ENCODE measurements at places on chromosomes 1 and 21.

DNA sequence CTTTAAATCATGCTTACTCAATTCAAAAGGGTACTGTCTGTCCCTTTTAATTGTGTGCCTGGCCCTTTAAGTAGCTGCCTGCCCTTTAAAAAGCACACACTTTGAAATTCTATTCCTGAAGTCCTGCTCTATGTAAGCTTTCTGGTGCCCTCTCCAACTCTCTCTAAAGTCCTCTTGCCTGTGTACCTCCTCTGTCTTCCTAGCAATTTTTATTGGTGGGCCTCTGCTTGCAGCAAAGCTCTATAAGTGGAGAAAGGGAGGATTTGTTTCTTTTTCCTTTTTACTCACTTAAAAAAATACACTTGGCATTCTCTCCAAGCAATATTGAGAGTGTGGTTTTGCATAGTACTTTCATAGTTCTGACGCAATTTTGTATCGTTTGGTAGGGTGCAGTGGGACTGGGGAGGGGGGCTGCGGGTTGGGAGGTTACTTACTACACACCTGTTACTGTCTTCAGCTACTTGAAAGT lies 135.4 kb downstream of the LMO4 start:
- DNase-seq: no peak

- no peak for DNase-seq
These were observed 8.1 kb downstream of the TFF3 start for GRCh38 chr21:42307106-42307505.

GRCh38 chr1:21865609-21865942 lies 53.5 kb downstream of the LDLRAD2 start:
- DNase-seq: no peak

DNA sequence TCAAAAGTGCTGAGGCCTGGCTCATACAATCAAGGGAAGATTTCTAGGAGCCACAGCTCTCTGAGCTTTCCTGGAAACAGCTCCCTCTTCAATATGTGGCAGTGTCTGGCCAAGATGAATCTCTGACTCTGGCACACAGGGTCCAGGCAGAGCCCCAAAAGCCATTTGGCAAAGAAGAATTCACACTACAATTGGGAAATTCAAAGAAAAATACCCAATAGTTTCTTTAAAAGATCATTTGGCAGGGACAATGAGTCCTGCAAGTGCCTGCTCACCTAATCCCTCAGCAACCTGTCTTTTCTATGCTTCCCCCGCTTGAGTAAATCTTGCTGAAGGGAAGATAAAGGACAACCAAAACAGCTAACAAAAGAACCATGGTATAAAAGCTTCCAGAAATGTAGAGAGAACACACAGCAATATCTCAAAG lies 124.6 kb downstream of the TGFBR3 start:
- DNase-seq: no peak

DNA sequence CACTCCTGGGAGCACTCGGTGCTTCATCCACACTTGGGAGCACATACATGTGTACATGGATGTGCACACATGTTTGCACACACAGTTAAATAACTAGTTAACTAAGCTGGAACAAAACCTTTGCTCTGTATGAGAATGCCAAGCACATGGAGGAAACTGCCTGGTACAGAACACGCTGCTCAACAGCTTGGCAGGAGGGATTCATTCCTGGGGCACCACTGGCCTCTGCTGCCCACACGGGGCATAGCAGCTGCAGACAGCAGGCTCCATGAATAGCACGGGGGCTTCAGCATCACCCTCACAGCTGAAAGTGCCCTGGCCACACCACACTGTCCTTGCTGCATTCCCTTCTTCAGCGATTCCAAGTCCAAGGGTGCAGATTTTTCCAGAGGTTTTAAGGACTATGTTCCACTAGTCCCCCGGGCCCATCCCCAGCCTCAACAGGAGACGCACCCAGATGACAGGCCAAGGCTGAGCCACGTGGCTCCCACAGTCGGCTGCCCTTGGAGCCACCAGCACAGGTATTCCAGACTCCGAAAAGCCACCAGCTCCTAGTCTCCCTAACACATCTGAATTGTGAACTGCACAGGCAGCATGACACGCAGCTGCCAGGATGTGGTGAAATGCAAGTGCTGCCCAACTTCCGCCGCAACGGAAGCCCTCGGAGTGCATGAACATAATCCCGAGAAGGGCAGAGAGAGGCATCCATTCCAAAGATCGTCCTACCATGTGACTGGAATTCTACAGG lies 16.9 kb downstream of the NPHP4 start:
- peak; percentile 60 for DNase-seq

DNA sequence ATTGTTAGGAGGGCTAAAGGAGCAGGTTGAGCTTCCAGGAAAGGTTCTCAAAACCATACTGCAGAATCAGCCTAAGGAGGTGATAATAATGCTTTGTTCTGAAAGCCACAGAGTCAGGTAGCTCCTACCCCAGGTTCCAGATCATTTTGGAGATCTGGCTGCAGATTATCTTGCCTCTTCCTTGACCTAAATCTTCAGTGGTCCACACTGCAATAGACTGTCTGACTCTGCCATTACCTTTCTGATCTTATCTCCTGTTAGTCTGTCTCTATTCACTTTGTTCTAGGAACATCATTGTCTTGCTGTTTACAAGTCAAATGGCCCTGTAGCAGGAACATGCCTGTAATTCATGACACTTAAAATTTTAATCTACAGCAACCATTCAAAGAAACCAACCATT lies 73.0 kb downstream of the HS2ST1 start:
- no peak for DNase-seq

DNA sequence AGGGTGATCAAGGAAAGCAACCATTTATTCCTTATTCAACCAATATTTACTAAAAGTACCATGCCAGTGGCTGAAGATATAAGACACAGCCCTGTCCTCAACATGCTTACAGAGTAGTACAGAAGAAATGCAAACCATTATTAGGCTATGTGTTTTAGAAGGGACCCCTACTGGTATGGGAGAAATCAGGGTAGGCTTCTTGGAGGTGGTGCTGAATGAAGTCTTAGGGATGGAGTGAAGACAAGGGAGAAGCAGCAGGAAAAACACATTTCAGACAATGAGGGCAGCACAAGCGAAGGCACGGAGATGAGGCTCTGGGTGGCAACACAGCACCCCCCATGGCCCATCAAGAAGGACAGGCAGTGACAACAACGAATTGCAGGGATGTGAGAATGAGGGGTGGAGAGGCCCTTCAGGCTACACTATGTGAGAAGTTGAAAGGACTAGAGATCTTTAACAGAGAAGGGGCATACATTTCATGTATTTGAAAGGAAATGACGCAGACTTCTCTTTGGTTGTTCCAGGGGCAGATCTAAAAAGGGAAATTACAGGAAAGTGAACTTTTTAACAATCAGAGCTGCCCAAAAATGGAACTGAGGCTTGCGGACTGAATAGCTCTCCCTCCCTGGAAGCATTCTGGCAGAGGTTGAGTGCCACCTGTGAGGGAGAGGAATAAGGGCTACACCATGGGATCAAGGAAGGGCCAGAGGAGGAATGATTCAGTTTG lies 16.8 kb upstream of the CD58 start:
- no peak for DNase-seq

DNA sequence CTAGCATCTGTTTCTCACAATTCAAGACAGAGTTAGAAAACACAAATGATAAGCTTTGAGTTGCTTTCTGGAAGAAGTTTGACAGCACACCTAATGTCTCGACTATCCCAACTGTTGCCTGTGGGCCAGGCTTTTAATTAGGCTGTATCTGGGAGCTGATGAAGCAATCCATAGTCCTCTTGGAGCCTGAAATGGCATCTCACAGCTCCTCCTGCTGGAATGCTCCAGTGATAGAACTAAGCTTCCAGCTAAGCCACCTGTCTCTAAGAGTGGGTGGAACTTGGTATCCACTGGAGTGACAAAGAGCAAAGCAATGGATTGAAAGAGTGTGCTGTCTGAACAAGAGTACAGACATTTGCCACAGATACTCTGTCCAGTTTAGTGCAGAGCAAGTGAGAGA lies 605.3 kb upstream of the NR5A2 start:
- no peak for DNase-seq
